ENCODE measurements at places on chromosomes 11 and 22. TPM values are rescaled to one million over a fixed set of nuclear protein-coding genes. Genes with fewer than 3 reads are reported as not detected.

GRCh38 chr22:49633010-49633324, 194.7 kb downstream of the BRD1 start:
- H3K27me3 ChIP-seq = no peaks in the 10 kb centered on the region
- H3K4me1 ChIP-seq = no peaks in the 10 kb centered on the region
- DNase-seq = no peak
- H3K36me3 ChIP-seq = no peaks in the 10 kb centered on the region

The GAL3ST1 gene
- total RNA-seq = not detected

- H3K36me3 ChIP-seq = no peaks in the 10 kb centered on the region
- no peaks in the 10 kb centered on the region for H3K4me1 ChIP-seq
- no peak overlapping the region for H3K27ac ChIP-seq
Measured at GRCh38 chr11:61194169-61194671, 9.1 kb upstream of the PGA3 start.

The EXPH5 gene
- 1.9 TPM for total RNA-seq
